ENCODE measurements at places on chromosomes 7 and 10. TPM values are rescaled to one million over a fixed set of nuclear protein-coding genes. Genes with fewer than 3 reads are reported as not detected.

The SPDYE2 gene
- total RNA-seq, result not detected

GRCh38 chr10:108412323-108412722 is 1247.8 kb upstream of the SORCS1 start:
- no peak for DNase-seq

DNA sequence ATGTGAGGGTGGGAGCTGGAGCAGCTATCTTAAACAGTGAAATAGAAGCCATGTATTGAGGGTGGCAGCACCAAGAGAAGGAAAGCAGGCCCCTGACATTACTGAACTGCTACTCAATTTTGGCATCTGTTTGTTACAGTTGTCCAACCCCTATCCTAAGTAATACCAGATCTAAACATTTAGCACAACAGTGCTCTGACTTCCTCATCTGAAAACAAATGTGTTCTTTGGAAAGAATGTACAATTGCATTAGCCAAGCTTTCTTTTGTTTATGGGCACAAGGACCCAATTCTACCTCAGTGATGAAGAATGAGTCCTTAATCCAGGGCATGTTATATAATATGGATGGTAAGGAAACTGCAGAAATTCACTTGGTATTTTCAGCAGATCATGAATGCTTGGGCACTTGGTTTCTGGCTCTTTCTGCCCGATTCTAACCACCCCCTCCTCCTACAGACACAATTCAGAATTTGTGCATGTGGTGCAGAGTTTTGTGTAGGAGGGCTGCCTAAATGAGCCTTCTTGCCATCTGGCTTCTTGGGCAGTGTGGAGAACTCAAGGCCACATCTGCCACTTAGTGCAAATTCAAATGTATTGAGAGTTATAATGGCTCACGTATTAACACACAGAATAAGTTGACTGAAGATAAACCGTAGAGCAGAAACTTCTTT is 36.9 kb upstream of the KMT2E start:
- DNase-seq, result no peak

DNA sequence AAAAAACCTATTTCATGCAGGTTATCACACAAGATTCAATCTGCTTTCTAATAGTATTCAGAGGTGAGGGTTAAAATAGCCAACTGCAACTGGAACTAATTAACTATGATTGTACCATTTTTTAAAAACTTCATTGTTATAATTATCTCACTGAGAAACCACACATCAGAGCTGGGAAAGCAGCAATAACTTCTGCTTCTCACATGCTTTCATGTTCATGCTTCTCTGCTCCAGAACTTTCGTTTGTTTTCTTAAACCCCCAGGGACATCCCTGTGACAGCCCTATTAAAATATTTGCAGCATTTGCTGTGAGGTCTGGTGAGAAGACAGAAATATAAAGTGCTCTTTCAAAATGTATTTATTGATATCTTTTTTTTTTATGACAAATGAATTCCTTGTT is 389.0 kb upstream of the SORCS1 start:
- DNase-seq, result no peak

- DNase-seq, result no peak
Measured at GRCh38 chr10:508726-509125, 180.7 kb downstream of the DIP2C start.

DNA sequence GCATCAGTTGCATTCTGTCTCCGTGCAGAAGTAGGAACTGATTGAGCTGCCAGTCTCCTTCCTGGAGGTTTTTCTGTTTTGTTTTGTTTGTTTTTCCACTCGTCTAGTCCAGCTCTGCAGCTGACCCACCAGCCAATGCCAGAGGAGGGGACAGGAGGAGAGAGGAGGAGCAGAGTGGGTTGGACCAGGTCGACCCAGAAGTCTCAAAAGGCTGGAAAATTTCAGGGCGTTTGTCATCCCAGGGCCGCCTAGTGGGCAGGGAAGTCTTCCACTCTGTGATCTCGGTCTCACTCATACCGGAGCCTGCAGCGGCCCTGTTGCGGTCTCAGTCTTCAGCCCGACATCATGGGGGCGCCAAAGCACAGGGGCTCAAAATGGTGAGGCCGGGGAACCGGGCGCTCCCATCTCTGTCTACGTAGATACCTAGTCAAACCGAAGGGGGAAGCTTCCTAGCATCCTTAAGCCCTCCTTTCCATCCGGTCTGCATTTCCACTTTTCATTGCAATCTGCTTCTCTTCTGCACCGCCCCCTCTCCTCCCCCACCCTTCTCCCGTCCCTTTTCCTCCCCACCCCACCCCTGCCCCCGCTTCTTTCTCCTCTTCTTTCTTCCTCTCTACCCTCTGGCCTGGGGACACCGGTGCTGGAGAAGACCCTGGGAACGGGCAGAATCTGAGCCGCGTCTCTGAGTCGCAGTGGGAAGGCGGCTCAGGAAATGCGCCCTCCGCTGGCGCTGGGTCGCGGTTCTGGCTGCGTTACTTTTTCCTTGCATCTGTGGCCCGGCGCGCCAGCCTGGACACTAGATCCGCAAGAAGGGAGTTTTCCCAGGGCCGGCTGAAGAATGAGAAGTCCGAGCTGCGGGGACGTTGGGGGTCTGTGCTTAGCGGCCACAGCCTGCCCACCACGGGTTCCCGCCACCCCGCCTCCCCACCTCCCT is 16.2 kb upstream of the PAX2 start:
- no peak for DNase-seq

The MSS51 gene
- 3.1 TPM for total RNA-seq

DNA sequence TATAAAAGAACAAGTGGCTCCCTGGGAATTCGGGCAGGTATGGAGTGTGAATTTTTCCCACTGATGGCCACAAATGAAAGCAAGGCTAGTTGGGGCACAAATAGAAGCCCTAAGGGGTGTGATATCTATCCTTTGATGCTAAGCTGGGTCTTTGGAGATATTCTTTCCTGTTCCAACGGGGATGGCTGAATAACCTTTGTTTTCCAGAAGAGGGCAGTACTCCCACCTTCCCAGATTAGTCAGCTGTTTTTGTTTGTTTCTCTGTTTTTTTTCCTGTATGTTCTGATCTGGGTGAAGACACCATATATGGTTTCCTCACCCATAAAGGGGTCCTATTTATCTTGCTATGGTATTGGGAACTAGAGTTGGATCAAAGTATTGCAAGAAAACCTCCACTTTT is 947.7 kb upstream of the SORCS1 start:
- DNase-seq, result no peak

DNA sequence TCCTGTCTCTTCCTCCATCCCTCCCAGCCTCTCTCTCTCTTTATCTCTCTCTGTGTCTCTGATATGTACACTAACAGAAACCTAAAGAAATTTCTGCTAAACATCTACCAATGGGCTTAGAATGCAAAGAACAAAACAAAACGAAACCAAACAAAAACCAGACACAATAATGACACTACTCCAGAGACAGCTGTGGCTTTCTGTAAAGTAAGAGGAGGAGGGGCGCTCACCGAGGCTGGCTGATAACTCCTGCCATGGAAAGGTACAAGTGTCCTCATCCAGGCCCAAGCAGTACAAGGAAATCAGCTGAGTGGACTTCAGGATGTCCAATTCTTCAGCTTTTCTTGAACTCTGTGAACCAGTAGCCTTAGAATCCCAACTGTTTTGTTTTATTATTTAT is 70.4 kb upstream of the FZD8 start:
- DNase-seq, result no peak

The CYP3A7 gene
- total RNA-seq, result not detected

The CXCL12 gene
- not detected for total RNA-seq

The UTF1 gene
- total RNA-seq, result 0.17 TPM

The VWC2 gene
- not detected for total RNA-seq

GRCh38 chr7:70379210-70379609 is 752.7 kb upstream of the GALNT17 start:
- no peak for DNase-seq

DNA sequence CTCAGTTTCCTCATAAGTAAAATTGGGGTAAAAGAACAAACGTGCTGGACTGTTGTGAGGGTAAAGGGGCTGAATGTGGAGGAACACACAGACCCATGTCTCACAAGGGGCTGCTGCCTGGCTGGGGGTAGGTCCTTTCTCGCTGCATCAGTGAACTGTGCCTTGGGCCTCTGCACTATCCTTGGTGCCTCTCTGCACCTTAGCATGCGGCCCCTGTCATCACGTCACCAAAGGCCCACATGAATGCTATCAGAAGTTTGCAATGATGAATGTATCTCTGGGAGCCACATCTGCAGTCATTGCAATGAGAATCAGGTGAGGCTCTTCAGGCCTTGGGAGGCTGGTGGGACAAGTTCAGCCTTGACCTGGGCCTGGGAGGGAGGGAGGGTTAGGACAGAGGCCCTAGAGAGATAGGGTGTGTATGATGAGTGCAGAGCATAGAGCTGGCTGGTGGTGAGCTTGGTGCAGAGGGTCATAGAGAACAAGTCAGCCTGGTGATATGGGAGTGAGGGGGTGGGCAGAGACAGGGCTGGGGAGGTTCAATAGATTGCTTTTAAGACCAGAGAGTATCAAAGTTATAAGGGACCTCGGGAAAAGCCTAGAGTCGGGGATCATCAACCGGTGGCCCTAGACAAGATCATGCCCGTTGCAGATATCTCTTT is 308.4 kb downstream of the RPS24 start:
- no peak for DNase-seq

DNA sequence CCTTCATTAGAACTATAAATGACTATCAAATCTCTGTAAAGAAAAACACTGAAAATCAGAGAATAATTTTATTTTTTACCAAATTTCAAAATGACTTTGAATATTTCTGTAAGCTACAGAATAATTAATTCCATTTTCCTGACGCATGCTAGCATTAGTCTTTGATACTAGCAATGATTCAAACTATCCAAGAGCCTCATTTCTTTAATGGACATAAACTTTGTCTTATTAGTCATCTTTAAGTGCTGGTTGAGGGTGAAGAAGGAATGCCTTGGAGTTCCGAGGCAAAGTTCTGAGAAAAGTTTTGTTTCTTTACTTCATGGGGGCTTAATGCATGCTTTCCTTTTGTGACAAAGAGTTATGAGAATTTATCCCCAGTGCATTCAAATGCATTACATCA is 137.3 kb downstream of the AGMO start:
- no peak for DNase-seq

- no peak for DNase-seq
Measured at GRCh38 chr7:79734181-79734580, 280.7 kb upstream of the MAGI2 start.

GRCh38 chr10:44947371-44948152 is 12.0 kb upstream of the RASSF4 start:
- DNase-seq, result no peak

DNA sequence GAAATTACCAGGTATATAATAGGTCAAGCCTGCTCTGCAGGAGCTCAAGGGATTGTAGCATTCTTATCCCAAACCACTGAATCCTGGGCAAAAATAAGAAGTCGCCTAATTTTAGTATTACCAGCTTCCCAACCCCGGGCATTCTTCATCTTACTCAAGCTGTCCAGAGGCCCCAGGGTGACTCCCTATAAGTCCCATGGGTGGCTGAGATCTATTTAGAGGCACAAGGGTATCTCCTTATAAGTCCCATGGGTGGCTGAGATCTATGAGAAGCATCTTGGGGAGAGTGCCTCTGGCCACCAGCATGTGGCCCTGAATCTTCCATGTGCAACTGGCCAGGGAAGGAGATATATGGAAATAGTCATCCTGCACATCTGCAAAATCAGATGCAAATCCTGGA is 38.9 kb downstream of the PRSS2 start:
- no peak for DNase-seq

The SORBS1 gene
- total RNA-seq, result 0.73 TPM

GRCh38 chr7:133679977-133680376 is 427.1 kb downstream of the EXOC4 start:
- DNase-seq, result no peak

The ALOX5 gene
- 3.1 TPM for total RNA-seq

GRCh38 chr7:123351516-123352505 is 152.0 kb upstream of the SLC13A1 start:
- DNase-seq, result no peak

GRCh38 chr10:72814099-72814790 is 79.3 kb upstream of the OIT3 start:
- no peak for DNase-seq

GRCh38 chr10:16943295-16944285 is 126.4 kb upstream of the RSU1 start:
- DNase-seq, result no peak
